ENCODE measurements at places on chromosomes 2 and 18.

DNA sequence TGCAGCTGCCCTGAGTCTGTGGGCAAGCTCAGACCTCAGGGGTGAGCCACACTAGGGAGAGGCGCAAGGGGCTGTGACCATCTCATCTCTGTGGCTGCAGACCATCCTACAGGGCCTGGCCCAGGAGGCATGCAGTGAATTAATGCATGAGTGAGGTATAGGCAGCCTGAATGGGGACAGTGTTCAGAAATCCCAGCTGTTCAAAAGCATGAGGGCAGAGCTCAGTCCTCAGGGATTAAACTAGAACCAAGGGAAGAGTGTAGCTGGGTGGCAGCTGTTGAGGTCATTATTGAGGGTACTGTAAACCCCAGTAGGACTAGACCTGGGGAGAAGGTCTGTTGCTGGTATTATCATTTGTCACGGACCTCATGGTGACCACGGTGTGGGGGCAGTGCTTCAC lies 17.0 kb downstream of the TMEM177 start:
- no peak for DNase-seq

DNA sequence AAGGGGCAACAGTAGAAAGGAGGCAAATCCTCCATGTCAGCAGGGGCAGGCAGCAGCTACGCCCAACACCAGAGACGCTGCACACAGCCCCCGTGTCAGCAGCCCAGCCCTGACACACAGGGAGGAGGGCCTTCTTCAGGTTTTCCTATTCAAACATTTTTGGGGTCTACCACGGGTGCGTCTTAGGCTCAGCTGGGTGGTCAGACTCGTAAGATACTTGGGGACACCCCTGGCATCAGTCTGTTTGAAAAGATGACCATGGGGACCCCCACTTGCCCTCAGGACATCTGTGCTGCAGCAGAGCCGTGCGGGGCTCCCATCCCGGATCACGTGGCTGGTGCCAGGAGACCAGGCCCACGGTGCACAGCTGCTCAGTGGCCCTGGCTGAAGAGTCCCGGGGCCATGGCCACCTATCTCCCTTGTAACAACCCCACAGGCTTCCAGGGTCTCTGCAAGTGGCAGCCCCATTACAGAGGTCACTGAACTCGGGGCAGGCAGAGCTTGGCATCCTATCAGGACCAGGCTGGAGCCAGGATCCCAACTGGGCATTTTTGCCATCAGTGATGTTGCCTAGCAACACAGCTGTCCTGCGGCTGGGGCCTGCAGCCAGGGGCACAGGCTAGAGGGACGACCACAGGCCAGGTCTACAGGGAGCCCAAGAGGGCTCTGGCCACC lies 82.5 kb downstream of the EDAR start:
- DNase-seq, result no peak

GRCh38 chr2:1742681-1743395 lies 1.5 kb downstream of the PXDN start:
- peak; percentile 90 for DNase-seq

DNA sequence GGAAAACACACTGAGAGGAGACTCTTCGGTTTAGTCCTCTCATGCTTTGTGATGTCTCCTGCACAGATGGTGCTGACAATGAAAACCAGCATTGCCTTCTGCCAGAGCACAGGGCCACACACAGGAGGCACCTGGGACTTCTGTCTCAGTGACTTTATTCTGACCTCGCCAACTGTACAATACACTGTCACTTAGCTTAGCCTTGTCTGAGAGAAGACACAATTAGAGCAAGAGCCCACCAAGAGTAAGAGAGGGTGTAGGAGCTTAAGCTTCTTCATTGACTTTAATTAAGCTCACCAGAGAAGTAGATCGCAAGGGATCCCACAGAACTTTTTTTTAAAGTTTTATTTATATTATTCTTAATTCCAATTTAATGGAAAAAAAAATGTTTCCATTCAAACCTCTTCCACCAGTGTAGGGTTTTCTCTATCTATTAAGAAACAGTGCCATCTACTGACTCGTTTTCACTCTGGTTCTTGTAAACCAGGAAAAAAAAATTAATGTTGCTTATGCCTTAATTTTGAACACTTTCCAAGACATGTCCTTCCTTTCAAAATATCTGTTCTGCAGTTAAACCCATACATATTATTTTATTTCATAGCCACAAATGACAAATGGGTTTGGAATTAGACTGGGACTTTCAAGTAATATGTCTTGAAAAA lies 42.4 kb upstream of the DDX18 start:
- DNase-seq, result peak; percentile 47

DNA sequence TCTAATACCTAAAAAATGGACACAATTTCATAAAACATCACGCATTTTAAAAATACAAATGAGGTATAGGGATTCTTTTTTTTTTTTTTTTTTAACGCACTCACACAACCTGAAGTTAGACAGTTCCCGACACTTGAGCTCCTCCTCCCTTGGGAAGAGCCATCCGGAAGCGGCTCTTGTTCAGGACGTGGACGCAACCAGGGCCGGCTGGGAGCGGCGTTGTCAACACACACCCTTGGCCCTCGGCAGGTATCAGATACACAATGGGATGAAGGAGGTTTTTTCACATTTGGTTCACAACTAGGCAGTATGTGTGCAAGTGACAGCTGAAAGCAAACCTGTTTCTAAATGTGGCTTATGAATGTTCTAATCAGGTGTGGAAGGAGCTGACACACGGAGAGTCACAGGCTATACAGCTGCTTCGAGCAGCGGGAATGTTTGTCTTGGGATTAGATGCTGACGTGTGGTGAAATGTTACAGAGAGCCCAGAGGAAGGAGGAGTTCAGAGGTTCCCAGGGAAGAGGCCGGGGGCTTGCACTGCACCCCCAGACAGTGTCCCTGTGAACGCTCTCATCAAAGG lies 111.1 kb downstream of the PXDN start:
- no peak for DNase-seq

DNA sequence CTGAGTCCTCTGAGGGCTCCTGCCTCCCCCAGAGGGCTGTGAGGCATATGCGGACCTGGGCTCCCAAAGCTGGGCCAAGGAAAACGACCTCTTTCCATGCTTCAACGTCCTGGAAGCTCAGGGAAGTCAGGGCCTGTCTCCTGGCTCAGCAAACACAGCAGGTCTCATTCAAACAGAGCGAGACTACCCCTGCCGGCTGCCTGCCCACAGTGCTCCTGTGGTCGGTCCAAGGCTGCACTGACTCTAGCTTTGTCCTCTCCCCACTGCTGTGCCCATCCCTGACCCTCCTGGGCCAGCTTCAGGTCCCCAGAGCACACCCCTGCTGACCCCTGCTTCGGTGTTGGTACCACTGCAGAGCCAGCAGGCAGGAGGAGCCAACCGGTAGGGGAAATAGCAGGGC lies 79.6 kb downstream of the PDCL3 start:
- no peak for DNase-seq

DNA sequence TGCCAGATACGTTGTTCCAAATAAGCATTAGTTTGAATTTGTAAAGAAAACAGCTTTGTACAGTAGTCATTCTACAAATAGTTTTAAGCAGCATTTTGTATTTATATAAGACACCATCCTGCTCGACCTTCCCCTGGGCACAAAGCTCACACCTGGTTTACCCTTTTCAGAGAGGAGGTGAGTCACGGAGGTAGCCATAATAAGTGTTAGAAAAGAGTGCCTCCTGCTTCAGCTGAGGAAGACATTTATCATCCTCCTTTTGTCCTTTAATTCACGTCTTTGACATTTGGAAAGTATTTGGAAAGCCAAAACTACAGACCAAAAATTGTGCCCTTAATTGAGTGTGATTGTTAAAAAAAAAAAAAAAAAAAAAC lies 6.8 kb downstream of the RAB12 start:
- DNase-seq, result no peak

DNA sequence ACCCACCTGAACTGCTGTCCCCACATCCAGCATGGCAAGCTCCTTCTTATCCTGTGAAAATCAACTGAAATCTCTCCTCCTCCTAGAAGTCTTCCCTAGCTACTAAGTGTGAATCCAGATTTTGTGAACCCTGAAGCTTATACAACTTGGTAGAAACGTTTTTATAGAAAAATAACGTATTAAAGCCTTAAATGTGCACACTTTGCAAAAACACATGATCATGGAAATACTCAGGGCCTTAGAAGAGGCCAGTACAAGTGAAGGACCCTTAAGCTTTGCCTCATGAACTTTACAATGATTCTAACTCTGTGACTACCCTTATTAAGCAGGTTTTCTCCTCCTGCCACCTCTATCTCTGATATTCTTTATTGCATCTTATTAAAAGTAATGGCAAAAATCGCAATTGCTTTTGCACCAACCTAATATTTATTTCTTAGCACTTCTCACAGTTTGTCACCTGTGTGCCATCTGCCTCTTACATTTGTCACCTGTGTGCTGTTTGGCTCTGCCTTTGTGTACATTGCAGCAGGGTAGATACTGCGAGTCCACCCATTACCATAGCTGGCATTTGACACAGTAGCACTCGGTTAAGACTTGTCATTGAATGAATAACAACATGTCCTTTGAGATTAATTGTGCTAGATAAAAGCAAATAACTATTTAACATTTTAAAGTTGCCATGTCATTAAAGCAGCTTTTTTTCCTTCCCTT lies 42.2 kb downstream of the FRZB start:
- DNase-seq, result no peak

GRCh38 chr18:61333746-61334490 lies 688 bp downstream of the CDH20 start:
- peak; percentile 46 for DNase-seq

DNA sequence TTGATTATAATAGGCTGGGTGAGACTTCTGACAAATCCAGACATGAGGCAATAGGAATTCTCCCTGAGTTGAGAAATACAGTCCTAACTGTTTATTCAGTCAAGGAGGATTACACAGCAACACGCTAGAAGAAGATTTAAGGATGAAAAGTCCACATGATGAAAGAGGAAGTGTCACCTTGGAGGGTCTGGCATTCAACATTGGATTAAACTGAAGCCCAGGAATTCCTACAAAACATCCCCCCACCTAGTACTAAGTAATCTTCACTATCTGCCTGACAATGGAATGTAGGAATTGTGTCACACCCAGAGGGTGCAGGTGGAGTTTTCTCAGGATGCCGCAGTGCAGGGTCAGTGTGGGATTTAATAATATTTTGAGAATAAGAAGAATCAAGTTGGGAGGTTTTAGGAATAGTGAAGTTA lies 142.4 kb downstream of the SOCS6 start:
- peak; percentile 70 for DNase-seq

GRCh38 chr2:70886541-70886987 lies 49.1 kb upstream of the ATP6V1B1 start:
- DNase-seq, result no peak

DNA sequence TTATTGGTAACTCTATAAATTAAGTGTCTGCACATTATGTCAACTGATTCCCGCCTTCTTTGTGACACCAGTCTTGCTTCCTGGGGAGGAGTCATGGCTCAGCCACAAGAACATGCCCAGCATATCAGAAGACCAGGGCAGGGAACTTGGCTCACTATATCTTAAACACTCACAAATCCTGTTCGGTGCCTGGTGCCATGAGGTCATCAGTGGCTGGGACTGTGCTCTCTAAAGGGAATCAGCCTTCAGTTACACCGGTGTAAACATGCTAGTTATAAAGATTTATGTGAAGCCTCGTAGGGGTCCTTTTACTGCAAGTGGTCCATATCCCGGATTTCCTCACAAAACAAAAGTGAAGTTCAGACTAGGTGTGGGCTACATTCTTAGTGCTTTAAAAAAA lies 73.1 kb upstream of the ZNF521 start:
- DNase-seq, result no peak
